Stimulated activated CD4-positive, alpha-beta T cell treated with anti-CD3 and anti-CD28 coated beads, Interleukin-4, amount 100 ng/mL, for 24 hours (primary cell): ENCODE measurements at places on chromosomes 6 and 20.

GRCh38 chr6:143295932-143296331 lies 154.6 kb downstream of the ADAT2 start:
- no peak for DNase-seq

GRCh38 chr6:131924881-131925474 lies 26.2 kb downstream of the CCN2 start:
- no peak for DNase-seq

DNA sequence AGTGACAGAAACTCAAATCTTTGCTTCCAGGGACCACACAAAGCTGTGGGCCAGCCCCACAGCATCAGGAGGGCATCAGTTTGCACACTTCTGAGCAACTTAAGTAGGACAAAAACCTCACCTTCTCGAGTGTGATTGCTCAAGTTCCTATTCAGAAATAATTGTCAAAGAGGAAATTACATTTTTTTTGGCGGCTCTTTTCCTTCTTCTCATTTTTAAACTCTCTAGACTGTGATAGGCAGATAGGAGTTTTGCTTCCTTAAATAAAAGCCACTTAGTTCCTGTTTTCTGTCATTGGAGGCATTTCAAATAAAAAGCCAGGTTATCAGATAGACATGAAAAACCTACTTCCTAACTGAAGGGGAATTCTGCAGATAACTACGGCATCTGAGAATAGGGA lies 11.2 kb upstream of the TAGAP start:
- DNase-seq, result no peak

- DNase-seq, result no peak
Measured at GRCh38 chr6:45608252-45608913, 230.6 kb upstream of the SUPT3H start.

- DNase-seq, result no peak
Measured at GRCh38 chr20:17951323-17951722, 17.3 kb downstream of the SNX5 start.

DNA sequence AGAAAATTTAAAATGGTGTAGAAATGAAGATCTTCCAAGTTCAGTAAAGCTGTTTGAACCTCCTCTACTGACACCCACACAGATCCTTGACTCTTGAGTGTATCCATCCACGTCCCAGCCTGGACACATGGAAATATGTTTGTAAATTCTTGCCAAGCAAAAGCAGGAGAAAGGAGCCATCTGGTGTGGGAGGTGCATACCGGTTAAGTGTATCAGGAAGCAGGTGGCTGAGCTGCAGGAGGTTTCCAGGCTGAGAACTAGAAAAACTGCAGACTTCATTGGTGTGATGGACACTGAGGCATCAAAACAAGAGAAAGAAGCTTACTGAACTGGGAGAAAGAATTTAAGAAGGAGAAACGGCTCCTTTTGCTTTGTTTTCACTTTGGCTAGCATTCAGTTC lies 229.9 kb upstream of the GRIK2 start:
- no peak for DNase-seq

DNA sequence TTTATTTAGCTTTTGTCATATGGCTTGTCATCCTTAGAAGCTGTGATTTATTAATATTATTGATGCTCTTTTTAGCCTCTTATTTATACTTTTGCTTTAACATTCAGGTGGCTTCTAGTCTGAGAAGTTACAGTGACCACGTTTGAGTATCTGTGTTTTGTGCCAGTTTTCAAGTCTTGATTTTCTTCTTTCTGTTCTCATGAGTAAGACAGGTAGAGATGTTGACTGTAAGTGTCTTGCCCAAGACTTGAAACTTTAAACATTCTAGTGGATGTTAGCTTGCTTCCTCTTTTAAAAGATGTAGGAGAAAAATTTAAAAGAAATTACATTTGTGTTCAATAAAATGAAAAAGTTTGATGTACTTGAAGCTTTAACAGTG lies 122.6 kb downstream of the LRRC1 start:
- no peak for DNase-seq

DNA sequence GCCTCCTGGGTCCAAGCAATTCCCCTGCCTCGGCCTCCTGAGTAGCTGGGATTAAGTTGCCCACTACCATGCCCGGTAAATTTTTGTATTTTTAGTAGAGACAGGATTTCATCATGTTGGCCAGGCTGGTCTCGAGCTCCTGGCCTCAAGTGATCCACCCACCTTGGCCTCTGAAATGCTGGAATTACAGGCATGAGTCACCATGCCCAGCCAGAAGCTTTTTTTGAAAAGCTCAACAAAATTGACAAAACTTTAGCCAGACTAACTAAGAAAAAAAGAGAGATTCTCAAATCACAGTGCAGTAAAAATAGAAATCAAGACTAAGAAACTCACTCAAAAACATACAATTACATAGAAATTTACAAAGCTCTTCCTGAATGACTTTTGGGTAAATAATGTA lies 420.6 kb downstream of the COL12A1 start:
- DNase-seq, result no peak

GRCh38 chr6:43129434-43130194 lies 41.5 kb upstream of the SRF start:
- no peak for DNase-seq

DNA sequence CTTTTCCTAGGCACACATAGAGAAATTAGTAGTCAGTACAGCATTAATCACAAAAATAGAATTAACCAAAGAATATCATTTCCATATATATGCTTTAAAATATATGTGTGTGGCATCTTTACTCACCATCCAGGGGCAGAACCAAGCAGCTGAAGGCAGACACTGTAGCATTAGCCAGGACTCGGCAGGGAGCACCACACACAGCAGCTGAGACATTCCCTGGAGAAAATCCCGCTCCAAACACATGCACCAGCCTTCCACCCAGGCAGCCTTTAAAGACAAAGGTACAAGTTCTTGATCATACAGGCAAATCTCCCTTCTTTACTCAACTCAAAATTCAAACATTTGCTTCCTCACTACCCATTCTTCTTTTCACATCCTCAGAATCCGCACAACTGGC lies 64.7 kb downstream of the PKHD1 start:
- no peak for DNase-seq

DNA sequence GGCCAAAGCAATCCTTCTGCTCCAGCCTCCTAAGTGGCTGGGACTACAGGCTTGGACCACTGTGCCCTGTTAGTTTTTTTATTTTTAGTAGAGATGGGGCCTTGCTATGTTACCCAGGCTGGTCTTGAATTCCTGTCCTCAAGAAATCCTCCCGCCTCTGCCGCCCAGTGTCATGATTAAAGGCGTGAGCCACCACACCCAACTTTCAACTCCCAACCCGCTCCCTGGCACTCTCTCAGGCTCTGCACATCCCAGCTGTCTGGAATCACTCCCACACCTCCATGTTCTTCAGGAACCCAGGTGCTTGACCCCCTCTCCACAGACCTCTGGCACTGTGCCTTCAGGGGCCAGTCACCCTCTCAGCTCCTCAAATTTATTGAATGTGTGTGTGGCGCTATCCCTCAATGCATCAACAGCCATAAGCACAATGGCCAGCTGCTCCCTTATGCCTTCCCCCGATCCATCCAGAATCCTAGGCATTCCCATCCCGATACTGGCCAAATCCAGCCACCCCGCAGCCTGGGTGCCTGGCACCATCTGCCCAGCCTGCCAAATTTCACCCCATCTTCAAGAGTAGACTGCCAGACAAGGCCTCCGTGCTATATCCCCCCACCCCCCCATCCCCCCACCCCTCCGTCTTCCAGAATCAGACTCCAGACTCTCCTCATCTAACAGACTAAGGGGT lies 647 bp upstream of the POU5F1 start:
- no peak for DNase-seq

- DNase-seq, result no peak
Measured at GRCh38 chr20:78338-78737, 9.1 kb upstream of the DEFB125 start.

- no peak for DNase-seq
Measured at GRCh38 chr6:139442188-139442671, 67.8 kb upstream of the CITED2 start.

DNA sequence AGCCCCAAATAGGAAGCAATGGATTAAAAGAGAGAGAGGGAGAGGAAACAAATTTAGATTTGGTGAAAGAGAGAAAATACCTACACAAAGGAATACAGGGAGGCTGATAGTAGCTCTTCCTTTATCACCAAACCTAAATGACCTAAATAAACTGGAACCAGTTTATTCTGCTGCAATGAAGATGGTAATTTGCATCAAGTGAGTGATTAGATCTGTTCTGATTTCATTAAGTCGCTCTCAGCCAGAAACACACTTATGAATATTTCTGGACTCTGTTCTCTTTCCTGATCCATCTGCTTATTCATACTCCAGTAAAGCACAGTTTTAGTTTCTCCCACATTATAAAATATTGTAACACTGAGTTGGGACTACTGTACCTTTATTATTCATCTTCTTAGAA lies 83.4 kb upstream of the BMP5 start:
- DNase-seq, result no peak

DNA sequence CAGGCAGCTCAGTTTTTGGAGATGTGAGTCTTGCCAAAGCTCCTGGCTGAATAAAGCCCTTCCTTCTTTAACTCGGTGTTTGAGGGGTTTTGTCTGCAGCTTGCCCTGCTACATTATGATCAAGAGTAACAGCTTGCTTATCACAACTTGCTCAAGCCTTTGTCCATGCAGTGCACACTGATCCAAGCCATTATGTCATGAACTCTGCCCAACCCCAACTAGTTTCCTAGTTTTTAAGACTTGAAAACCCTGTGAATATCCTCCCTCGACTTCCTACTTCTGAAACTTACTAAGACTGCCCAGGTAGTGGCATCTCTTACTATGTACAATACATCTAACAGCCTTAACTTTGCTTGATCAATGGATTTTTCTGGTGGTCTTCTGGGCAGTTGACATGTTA lies 50.3 kb upstream of the ADGRF4 start:
- no peak for DNase-seq

DNA sequence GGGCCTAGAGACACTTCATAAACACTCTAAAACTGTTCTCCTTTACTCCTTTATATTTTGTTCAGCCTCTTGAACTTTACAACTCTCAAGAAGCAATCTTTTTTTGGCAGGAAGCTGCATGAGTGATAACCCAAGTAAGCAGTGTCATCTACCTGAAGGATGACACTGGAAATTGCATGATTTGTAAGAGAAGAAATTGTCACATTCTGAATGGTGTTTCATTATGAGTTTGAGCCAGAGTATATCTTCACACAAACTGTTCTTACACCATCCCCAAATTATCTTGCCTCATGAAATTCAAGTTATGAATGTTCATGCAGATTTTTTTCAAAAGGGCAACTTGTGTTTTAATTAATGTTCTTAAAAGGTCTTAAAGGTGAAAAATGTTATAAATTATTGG lies 799.3 kb downstream of the TBC1D32 start:
- DNase-seq, result no peak

- no peak for DNase-seq
Measured at GRCh38 chr6:2129182-2129621, 116.2 kb downstream of the GMDS start.

DNA sequence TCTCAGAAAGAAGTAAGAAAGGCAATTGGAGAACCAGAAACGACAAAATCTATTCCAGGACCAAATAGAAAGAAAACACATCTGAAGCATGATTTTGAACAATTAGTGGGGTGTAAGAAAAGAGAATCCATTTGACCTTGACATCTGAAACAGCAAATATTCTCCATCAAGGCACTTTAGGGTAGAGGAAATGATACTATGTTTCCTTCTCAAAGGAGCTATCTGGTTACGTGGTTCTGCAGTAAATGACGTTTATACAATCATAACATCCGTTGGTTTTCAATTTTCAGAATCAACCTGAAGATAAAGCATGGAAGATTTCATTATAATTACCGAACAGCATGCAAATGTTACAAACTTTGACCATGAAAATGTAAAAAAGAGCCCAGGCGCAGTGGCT lies 8.2 kb upstream of the SIGLEC1 start:
- no peak for DNase-seq

GRCh38 chr6:167470836-167471547 lies 146.1 kb downstream of the TTLL2 start:
- DNase-seq, result no peak

- DNase-seq, result no peak
Measured at GRCh38 chr6:14925699-14926026, 320.2 kb upstream of the JARID2 start.

DNA sequence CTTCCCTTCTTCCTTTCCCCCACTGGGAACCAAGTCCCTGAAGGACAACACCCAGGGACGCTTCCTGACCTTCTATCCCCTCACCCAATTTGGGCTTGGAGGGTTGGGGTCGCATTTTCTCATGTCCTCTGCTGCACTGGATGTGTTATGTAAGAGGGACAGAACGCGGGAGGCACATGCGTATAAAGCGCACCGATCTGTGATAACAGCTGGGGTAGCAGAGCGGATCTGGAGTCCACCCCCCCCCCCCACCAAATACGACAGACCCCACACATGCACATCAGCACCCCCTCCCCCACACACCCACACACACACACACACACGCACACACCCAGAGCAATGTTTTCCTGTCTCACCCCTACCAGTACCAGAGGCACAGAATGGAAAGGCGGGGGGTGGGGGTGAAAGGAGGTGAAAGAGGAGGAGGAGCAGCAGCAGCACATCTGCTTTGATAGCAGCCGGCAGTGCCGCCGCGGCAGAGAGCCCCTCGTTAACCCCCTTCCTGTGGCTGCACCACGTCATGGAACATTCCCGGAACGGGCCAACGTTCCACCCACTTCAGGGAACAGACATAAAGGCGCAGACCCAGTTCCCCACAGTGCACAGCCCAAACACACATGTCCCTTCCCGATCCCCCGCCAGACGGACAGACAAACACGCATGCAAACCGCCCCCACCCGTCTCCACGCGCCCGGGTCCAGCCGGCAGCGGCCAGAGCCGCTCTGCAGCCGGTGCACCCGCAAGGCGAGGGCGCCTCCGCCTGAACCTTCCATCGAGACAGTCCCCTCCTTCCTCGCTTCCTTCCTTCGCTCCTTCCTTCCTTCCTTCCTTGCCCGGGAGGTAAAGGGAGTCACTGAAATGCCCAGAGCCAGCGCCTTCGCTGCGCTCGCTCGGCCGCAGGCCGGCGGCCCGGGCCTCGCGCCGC lies 590 bp downstream of the HIVEP2 start:
- DNase-seq, result peak; percentile 93

DNA sequence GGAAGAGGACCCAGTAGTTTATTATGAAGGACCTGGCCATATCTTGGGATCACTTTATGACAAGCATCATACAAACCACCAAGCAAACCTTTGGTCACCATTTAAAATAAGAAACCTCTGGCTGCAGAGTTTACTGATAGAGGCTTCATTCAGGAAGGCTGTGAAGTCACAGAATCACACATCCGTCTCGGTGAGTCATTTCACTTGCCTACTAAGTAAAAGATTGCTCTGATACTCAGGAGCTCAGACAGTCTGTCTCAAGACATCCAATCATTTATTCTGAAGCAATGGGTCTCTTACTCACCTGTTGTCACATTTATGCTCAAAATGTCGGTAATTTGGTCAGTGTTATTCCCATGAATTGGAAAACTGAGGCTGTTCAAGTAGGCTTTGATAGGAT lies 33.7 kb downstream of the ADGRF5 start:
- no peak for DNase-seq

DNA sequence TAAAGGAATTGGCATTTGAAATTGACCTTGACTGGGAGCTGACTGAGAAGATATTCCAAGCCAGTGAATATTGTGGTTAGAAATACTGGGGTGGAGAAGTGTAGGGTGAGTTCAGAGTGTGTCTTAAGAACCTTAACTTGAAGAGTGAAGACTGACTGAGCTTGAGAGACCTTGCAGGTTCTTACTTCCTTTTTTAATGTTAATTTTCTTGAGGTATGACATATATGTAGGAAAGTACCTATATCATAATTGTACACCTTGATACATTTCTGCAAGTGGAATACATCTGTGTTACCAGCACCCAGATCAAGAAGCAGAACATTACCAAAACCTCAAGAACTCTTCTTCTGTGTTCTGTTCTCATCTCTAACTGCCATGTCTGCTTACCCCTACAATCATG lies 11.0 kb downstream of the DHX35 start:
- DNase-seq, result no peak

GRCh38 chr6:82686719-82687118 lies 323.1 kb downstream of the TPBG start:
- DNase-seq, result no peak
